ENCODE measurements at places on chromosomes 2 and 18. TPM values are rescaled to one million over a fixed set of nuclear protein-coding genes. Genes with fewer than 3 reads are reported as not detected.

DNA sequence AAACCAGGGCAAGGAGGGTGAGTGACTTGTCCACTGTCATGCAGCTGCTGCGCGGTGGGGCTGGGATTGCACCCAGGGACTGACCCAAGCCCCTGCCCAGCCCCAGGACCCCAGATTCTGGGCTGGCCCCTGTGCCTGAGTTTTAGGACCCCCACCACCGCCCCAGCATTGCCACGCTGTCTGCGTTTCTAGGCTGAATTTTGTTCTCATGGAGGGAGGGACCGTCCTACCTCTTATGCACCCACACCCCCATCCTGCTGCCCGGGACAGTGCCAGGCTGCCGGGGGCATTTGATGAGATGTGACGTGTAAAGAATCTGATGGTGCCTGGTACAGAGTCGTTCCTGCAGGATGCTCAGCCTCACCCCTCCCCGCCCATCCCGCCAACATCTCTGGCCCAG, 111.0 kb upstream of the ODC1 start:
- DNase-seq = no peak

DNA sequence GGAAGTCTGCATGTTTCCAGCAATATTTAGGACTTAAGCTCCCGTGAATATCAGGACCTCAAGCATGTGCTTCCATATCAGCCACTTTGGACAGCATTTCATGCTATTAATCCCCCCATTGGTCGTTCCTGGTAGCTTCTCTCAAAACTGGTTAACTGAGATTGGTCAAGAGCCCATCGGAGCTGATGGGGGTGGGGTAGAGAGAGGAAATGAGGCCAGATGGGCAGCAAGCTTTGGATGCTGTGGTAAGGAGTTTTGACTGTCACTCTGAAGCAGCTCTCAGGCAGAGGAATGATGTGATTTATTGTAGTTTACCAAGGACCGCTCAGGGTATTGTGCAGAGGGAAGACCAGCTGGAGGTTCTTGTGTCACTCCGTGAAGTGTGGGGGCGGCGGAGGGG, 81.8 kb downstream of the FAM168B start:
- no peak for DNase-seq

GRCh38 chr18:79532313-79533007, 136.7 kb downstream of the NFATC1 start:
- DNase-seq = peak; percentile 64

The GNLY gene
- total RNA-seq = 0.31 TPM

The INHBB gene
- 0.44 TPM for total RNA-seq

The DCC gene
- total RNA-seq = 0.13 TPM

The ZNF804A gene
- total RNA-seq = 0.09 TPM

DNA sequence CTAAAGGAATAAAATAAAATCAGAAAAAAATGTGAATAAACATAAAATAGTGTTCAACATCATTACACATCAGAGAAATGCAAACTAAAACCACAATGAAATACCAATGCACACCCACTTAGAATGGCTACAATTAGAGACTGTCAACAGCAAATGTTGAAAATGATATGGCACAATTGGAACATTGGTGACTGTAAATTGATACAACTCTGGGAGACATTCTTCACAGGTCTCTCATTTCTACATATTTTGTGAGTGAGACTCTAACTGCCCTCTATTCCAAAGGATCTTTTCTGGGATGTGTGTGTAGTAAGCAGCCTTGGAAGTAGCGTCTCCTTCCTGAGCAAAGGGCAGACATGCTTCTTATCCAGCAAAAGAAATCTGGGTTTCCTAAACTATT, 323.0 kb downstream of the FBXO15 start:
- DNase-seq = no peak

GRCh38 chr2:16167451-16167861, 227.1 kb downstream of the MYCN start:
- no peak for DNase-seq

The CNGA3 gene
- total RNA-seq = 0.40 TPM

Data from muscle of leg (tissue), 16 donors.